ENCODE measurements at places on chromosomes 12 and 14. TPM values are rescaled to one million over a fixed set of nuclear protein-coding genes. Genes with fewer than 3 reads are reported as not detected.

The P2RX2 gene
- total RNA-seq: not detected

The MYH6 gene
- not detected for total RNA-seq

The ADAMTS20 gene
- total RNA-seq: not detected

The SDSL gene
- total RNA-seq: 9.6 TPM

The PABPN1 gene
- 91.4 TPM for total RNA-seq

The CCND2 gene
- 249 TPM for total RNA-seq

The SAMD15 gene
- total RNA-seq: under 0.01 TPM

The GDF3 gene
- not detected for total RNA-seq

The TMEM119 gene
- total RNA-seq: not detected

All from nasal cavity respiratory epithelium epithelial cell of viscerocranial mucosa (primary cell).